Activated CD8-positive, alpha-beta T cell treated with anti-CD3 and anti-CD28 coated beads, Interleukin-2, amount 10 ng/mL, durations not matched to agents 7 days and 5 days (primary cell): ENCODE measurements at places on chromosomes 13 and 19. TPM values are rescaled to one million over a fixed set of nuclear protein-coding genes. Genes with fewer than 3 reads are reported as not detected.

The MAG gene
- total RNA-seq: not detected

The KLK15 gene
- not detected for total RNA-seq

The LILRA5 gene
- not detected for total RNA-seq

The C19orf38 gene
- total RNA-seq: 1.1 TPM

The CEACAM7 gene
- total RNA-seq: not detected

The PTPRH gene
- not detected for total RNA-seq

The CLEC17A gene
- total RNA-seq: not detected

The FAM216B gene
- total RNA-seq: not detected

The S1PR4 gene
- total RNA-seq: 140 TPM

- H3K4me3 ChIP-seq: no peak overlapping the region
- DNase-seq: no peak
- H3K4me1 ChIP-seq: no peaks in the 10 kb centered on the region
- H3K27ac ChIP-seq: no peak overlapping the region
- H3K36me3 ChIP-seq: no peaks in the 10 kb centered on the region
- no peaks in the 10 kb centered on the region for H3K27me3 ChIP-seq
Measured at GRCh38 chr13:74868049-74868448, 613.9 kb downstream of the TBC1D4 start.

DNA sequence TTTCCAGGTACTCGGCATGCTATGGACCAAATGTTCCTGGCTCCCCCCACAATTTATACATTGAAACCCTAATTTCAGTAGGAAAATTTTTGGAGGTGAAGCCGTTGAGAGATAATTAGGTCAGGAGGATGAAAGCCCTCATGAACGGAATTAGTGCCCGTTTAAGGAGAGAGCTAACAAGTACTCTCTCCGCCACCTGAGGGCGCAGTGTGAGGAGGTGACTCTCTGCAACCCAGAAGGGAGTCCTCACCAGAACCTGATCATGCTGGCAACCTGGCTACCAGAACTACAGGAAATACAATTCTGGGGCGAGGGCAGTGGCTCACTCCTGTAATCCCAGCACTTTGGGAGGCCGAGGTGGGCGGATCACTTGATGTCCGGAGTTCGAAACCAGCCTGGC lies 397.8 kb downstream of the SLITRK5 start:
- DNase-seq: no peak
- H3K27me3 ChIP-seq: no peaks in the 10 kb centered on the region
- no peaks in the 10 kb centered on the region for H3K4me1 ChIP-seq

DNA sequence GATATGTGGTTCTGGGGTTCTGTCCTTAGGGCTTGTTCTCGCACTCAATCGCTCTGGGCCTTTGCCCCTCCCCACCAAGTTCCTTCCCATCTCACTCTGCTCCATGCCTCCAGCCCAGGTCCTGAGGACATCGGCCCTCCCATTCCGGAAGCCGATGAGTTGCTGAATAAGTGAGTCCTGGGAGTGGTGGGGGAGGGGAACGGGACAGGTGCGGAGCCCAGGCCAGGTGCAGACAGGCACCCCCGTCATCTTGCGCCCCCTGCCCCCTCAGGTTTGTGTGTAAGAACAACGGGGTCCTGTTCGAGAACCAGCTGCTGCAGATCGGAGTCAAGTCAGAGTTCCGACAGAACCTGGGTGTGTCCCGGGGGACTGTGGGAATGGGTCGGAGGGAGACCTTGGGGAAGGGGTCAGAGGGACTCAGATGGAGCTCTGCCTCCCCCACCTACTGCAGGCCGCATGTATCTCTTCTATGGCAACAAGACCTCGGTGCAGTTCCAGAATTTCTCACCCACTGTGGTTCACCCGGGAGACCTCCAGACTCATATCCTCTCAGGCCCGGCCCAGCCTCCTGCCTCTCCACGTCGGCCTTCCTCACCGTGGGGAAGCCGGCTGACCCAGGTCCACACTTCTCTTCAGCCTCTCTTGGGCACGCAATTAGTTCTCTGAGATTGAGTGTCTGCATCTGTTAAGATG lies 10.1 kb downstream of the FUZ start:
- DNase-seq: no peak
- no peak overlapping the region for H3K27ac ChIP-seq
- H3K4me3 ChIP-seq: no peak overlapping the region
- H3K36me3 ChIP-seq: peaks cover 45% of the 10 kb centered on the region
- peaks cover 16% of the 10 kb centered on the region for H3K4me1 ChIP-seq
- no peaks in the 10 kb centered on the region for H3K27me3 ChIP-seq

DNA sequence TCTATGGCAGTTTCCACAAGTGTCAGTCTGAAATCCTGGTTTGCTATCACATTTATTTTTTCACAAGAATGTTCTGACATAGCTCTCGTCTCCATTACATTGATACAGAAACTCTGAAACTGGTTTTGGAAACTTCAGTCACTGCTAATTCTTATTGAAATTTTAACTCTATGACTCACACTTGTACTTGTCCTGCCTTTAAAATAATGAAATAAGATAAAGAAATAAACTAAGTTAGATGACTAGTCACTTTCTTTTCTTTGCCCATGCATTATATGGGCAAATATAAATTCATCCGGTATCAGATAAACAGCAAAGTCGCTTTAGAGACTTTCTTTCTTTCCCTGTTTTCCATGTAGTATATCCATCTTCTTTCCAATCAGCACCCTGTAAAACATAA lies 257.5 kb downstream of the PCDH9 start:
- no peaks in the 10 kb centered on the region for H3K4me1 ChIP-seq
- no peak overlapping the region for H3K27ac ChIP-seq
- no peaks in the 10 kb centered on the region for H3K36me3 ChIP-seq
- DNase-seq: no peak

DNA sequence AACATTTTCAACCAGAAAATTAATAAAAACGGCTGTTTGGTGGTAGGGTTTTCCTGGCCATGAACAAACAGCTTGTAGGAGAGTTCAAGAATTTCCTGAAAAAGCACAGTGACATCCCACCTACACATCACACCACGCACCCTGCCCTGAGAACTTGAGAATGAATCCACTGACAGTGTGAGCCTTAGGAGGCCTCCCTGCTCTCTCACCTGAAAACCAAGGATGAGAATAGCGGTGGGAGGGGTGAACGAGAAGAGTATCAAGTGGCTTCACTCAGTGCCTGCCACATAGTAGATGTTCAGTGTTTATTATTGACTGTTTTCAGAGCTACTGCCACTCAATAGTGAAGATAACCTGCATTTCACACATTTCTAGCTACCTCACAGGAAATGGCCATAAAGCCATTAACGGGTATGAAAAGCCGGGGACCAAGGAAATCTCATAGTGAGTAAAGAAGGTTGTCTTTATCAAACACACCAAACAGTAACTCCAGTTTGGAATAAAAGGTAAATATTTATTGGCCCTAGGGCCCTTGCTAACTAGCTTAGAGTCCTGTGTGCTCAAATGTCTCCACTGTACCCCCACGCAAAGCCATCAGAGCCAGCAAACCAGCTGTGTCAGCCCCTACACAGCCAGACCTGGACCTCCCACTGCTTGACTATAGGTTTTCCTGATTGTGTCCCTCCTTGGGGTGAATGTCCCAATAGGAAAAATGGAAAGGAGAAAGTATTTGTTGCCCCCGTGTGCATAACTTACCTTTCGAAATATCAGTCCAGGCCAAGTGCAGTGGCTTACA lies 40.6 kb downstream of the TPT1 start:
- peaks cover 8% of the 10 kb centered on the region for H3K36me3 ChIP-seq
- H3K4me3 ChIP-seq: no peak overlapping the region
- no peak overlapping the region for H3K27ac ChIP-seq
- H3K4me1 ChIP-seq: peaks cover 27% of the 10 kb centered on the region
- H3K27me3 ChIP-seq: peaks cover 2% of the 10 kb centered on the region

DNA sequence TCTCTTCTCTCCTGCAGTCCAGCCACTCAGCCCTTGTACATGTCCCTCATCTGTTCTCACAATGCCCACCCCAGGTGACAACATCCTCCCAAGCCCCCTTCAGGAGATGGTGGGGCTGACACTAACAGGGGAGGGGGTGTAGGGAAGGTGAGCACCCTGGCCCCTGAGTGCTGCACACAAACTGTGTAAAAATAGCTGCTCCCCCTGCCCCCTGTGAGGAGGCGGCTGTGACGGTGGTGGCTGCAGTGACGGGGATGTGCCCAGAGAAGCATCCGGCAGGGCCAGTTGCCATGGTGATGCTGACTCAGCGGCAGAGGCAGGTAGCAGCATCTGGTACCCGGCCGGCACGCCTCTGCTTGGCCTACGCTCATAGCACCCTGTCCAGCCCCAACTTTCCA lies 13.0 kb upstream of the JUND start:
- H3K4me3 ChIP-seq: peak overlapping the region; percentile 89
- peaks cover 30% of the 10 kb centered on the region for H3K36me3 ChIP-seq
- DNase-seq: peak; percentile 96
- H3K27me3 ChIP-seq: no peaks in the 10 kb centered on the region

- no peaks in the 10 kb centered on the region for H3K4me1 ChIP-seq
- no peak overlapping the region for H3K4me3 ChIP-seq
- DNase-seq: no peak
- H3K27ac ChIP-seq: no peak overlapping the region
- H3K36me3 ChIP-seq: no peaks in the 10 kb centered on the region
Measured at GRCh38 chr13:113783966-113784644, 25.1 kb downstream of the TMEM255B start.

DNA sequence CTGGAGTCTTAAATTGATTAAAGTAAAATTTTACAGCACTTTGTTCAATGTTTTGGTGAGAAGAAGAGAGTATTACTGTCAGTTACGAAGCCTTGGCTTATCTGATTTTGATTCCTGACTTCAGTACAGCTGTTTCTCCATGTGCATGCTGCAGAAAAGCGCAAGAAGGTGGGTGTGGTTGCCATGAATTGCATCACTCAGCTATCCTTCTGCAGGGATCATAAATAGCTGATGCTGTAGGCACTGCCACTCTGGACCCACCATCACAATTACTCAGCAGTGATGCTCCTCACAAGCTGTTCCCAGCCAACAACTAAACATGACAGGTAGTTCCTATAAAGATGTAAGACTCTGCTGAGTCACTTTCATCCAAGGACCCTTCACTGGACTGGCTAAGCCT lies 321.2 kb downstream of the IRS2 start:
- H3K4me3 ChIP-seq: no peak overlapping the region
- no peak for DNase-seq
- H3K27me3 ChIP-seq: no peaks in the 10 kb centered on the region
- no peaks in the 10 kb centered on the region for H3K4me1 ChIP-seq

GRCh38 chr13:108957369-108958012 lies 328.1 kb downstream of the MYO16 start:
- H3K36me3 ChIP-seq: no peaks in the 10 kb centered on the region
- peaks cover 2% of the 10 kb centered on the region for H3K27me3 ChIP-seq
- H3K4me3 ChIP-seq: no peak overlapping the region
- no peak for DNase-seq
- H3K4me1 ChIP-seq: no peaks in the 10 kb centered on the region
- H3K27ac ChIP-seq: no peak overlapping the region

DNA sequence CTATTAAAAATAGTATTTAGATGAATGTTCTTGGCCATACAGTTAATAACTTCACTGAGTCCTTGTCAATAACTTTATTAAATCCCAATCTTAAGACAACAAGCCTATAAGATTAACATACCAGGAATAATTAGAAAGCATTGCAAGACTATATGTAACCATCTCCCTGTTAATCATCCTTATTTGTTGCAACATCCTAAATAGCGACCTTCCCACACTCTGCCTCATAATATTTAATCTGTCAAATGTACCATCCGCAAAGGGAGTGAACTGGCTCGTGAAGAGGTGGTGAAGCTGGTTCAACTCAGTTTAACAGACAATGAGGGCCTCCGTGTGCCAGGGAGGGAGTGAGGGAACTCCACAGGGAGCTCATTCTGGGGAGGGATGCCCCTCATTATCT lies 33.9 kb downstream of the KL start:
- no peak for DNase-seq
- peaks cover 16% of the 10 kb centered on the region for H3K27me3 ChIP-seq
- H3K36me3 ChIP-seq: no peaks in the 10 kb centered on the region

DNA sequence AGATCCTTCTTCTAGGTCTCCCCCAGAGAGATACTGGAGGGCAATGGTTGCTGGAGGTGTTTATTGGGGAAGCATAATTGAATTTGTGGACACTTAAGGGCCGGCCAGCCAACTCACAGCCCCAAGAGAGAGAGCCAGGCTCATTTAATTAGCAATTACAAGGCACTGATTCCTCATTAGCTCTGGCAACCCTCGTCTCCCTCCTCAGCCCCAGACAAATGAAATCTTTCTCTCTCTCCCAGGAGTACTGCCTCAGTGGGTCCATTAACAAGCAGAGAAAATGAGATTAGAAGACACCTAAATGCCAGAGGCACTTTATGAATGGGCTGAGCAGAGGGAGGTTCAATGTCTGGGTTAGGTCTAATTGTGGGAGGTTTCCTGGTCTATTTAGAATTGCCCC lies 19.0 kb upstream of the FEM1A start:
- H3K4me1 ChIP-seq: no peaks in the 10 kb centered on the region
- no peak for DNase-seq
- H3K27me3 ChIP-seq: peaks cover 2% of the 10 kb centered on the region
- H3K27ac ChIP-seq: no peak overlapping the region
- no peaks in the 10 kb centered on the region for H3K36me3 ChIP-seq
- no peak overlapping the region for H3K4me3 ChIP-seq
